Fibroblast of mammary gland (primary cell): ENCODE measurements at places on chromosomes 3 and 15.

DNA sequence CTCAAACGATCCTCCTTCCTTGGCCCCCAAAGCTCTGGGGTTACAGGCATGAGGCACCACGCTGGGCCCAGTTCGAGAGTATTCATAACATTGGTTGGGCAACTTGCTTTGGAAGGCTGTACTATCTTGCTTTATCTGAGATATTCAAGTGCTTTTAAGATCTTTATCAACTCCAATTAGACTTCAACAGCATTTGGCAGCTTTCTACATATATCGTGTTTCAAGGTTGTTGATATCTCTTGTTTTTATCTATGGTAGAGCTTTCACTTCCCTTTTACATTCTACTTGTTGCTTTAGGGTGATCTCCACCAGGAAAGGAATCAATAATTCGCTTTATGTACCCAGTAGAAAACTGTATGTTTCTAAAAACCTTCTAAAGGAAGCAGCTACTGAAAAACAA is 395.3 kb downstream of the IL5RA start:
- DNase-seq: no peak

DNA sequence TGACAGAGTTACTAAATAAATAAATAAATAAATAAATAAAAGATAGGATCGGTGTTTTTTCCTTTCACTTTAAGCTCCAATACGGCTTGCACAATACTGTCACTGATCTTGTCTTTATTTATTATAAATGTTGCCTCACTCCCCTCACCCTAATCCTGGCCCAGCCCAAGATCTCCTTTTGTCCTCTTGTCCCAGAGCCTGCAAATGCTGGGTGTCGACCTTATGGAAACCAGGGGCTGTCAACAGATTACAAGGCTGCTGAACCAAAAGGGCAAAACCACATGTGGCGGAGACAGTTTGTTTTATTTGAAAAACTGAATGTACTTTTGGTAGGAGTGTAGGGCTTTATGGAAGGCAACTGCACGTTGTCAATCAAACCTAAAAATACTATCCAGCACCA is 75.9 kb downstream of the RFTN1 start:
- DNase-seq: no peak

DNA sequence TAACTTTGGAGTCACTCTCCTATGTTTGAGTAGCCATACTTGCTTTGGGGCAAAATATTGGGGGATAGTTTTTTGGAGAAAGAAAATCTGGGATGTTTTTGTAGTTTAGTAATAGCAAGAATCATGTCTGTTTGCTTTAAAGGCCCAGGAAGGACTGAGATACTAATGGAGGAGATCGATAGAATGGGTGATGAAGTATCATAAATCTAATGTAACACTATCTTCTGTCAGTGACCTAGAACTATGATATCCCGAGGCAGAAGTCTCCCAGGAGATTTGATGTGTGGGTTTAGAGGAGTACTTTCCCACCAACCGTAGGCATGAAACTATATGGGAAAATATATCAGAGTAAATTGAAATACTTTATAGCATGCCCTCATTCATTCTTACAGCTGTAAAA is 21.0 kb upstream of the NFKBIZ start:
- DNase-seq: peak; percentile 49

DNA sequence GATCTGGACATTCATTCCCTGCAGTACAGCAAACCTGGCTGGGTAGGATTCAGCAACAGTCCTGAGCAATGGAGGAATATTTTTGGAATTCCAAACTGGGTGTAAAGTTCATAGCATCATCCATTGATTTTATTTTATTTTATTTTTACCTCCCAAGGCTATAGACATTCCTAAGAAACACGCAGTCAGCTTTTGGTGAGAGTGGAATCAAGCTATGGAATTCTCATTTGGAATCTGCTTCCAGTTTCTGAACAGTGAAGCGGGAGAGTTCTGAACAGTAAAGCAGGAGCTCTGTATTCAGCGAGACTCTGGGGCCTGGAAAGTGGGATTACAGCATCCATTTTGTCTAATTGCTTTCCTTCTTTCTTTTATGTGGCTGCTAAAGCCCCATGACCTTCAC is 1.4 kb upstream of the PDZRN3 start:
- no peak for DNase-seq

- no peak for DNase-seq
Measured at GRCh38 chr3:88940296-88940695, 167.1 kb upstream of the EPHA3 start.

GRCh38 chr15:48896869-48897814 is 19.2 kb downstream of the EID1 start:
- DNase-seq: peak; percentile 64

GRCh38 chr15:65055201-65055870 is 10.1 kb downstream of the SLC51B start:
- no peak for DNase-seq

DNA sequence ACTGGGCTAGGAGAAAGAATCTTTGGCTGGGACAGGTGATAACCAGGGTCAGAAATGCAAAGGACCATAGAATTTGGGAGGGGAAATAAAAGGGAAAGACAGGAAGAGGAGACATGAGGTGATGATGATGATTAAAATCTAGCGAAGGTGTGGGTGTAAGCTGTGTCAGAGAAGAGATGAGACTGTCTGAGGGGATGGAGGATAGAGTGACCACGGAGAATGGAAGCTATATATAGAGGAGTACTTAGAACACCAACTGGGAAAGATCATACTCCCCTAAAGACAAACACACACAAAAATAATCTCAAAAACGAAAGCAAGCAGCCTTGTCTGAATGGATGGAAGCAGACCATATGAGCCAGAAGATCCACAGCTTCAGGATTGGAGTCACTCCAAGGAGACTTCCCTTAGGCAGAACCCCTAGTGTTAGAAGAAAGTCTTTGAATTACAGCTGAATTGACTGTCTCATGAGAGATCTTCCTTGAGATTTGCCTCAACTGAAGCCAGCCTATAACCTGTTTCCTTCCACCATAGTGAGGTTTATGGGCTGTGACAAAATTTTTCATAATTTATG is 115.2 kb upstream of the DAZL start:
- no peak for DNase-seq

GRCh38 chr3:133674290-133674919 is 12.7 kb upstream of the TOPBP1 start:
- DNase-seq: no peak

- no peak for DNase-seq
Measured at GRCh38 chr3:33041909-33042308, 55.0 kb downstream of the GLB1 start.

DNA sequence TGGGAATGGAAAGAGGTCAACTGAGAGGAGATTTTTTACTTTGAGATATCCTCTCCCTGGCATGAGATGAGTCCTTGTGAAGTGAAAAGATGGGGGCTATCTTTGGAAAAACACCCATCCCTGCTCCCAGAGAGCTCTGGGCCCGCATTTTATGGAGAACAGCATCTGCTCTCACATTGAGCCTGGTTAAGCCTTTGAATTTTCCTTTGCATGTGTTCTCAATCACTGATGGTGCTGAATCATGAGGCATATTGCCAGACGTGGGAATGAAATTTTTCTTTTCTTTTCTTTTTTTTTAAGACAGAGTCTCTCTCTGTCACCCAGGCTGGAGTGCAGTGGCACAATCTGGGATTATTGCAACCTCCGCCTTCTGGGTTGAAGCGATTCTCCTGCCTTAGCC is 24.4 kb downstream of the TMEM45A start:
- peak; percentile 89 for DNase-seq

- no peak for DNase-seq
Measured at GRCh38 chr3:183826448-183827250, 1.3 kb upstream of the MAP6D1 start.

- DNase-seq: peak; percentile 93
Measured at GRCh38 chr3:166283840-166284239, 446.6 kb upstream of the BCHE start.
